Activated CD4-positive, alpha-beta T cell treated with anti-CD3 and anti-CD28 coated beads, Interleukin-2, amount 50 U/mL, for 16 hours (primary cell): ENCODE measurements at places on chromosomes 3 and 15.

DNA sequence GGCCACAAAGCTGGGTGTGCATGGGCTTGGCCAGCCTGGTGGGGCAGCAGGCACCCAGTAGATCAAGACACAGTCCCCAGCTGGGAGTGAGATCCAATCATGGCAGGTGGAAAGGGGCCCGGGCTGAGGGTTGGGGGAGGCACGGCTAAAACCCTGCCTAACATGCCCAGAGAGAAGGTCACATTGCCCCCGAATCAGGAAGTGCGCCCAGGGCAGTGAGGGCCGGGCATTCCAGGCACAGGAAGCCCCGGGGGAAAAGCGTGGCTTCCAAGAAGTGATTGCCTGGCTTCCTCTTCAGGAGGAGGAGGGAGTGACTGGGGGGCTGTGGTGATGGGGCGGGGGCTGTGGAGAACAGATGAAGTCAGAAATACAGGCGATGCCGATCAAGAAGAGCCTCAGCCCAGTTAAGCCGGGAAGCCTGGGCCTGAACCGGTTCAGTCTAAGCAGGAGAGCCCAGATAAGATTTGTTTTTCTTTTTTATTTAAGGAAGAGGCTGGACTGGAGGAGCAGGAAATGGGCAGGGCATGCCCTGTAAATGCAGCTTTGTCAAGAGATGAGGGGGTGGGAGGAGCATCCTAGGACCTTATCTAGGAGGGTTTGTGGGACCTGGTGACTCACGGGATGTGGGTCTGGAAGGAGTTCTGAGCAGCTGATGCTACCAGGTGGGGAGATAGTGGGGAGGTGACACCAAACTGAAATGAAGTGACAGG lies 83.9 kb downstream of the CHSY1 start:
- DNase-seq: peak; percentile 92

- DNase-seq: no peak
Measured at GRCh38 chr3:13584427-13584891, 35.5 kb downstream of the FBLN2 start.

DNA sequence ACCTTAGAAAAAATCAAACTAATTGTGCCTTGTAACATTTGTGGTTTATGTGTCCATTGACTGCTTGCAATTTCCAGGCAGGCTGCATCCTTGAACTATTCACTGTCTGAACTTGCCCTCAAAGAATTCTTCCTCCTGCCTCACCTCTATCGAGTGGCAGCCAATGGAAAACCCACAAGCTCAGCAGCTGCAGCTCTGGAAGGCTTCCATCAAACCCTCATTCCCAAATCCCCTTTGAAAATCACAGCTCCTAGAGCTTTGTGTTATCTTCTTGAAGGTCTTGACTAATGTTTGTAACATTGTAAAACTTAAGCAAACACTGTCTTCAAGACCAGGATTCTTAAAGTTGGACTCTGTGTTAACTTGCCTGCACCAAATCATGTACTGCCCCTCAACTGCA lies 81.1 kb downstream of the FILIP1L start:
- no peak for DNase-seq

- no peak for DNase-seq
Measured at GRCh38 chr15:63109920-63110319, 11.7 kb upstream of the LACTB start.

GRCh38 chr3:149506540-149506939 lies 32.0 kb downstream of the TM4SF4 start:
- DNase-seq: no peak

DNA sequence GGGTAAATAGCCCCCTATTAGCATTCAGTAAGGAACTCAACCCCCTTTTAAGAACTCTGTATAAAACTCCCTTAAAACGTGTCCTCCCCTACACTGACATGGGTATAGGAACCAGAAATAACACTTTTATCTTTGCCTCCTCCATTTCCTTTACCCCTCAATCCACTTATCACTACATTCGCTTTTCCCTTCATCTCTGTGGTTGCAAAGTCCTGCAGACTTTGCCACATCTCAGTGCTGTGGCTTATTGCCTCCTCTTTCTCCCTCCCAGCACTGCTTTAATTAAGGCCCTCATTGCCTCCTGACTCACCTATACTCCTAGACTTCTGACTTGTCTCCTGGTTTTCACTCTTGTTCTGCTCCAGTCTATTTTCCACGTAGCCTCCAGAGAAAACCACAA lies 94.3 kb upstream of the GADL1 start:
- no peak for DNase-seq

DNA sequence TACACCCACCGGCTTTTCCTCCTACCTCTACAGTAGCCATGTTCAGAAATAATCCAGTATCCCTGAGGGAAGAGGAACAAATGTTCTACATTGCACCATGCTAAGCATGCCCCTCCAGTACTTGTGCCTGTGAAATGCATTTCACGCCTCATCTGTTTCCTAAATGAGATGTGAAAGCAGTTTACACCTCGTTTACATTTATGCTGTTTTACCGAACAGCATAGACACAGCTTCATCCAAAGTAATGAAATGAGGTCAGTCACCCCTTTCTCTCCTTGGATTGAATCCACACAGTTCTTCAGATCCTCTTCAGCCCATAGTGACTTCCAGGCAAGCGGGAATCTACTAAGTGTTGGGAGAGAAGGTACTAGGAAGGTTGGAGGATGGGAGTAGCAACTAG lies 514.3 kb downstream of the PDCD6IP start:
- no peak for DNase-seq
